ENCODE measurements at places on chromosomes 16 and 17.

DNA sequence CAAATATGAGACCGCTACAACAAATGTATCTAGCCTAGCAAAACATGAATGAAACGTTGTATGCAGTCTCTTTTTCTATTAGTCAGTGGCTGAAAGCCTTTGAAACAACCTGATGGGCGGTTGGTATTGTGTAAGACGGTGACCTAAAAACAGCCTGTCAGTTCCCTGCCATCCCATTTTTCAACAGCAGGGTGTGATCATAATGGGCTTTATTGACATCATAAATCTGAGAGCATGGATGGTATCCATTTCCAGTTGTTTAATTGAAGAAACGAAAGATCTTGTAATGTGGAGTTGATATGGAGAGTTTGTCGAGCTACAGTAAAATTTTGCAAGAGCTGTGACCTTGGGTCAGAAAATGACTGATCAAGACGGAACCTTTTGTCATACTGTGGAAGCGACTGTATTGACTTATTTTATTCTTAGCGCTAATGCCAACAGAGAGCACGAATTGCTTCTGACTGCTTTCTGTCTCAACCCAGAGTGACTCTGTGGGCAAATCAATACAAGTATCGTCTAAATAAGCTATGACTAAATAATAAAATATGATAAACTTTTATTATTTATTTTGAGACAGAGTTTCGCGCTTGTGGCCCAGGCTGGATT lies 12.3 kb upstream of the MEIOB start:
- no peaks in the 10 kb centered on the region for H3K36me3 ChIP-seq
- no peak for DNase-seq
- no peak overlapping the region for H3K27ac ChIP-seq
- no peak overlapping the region for H3K4me3 ChIP-seq

DNA sequence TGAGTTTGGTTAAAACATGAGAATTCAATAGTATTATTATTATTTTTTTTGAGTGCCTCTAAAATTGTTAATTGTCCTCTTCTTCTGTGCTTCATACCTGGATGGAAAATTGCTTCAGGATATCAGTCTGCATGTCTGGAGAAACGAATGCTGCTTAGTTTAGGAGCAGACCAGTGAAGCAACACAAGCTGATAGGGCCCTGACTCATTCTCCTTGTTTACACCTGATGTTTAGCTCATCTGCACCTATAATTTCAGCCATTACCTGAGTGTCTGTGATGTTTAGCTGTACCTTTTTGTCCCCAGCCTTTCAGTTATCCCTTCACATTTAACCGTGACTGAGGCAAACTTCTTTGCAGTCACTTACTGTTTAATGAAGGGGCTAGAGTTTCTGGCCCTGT lies 14.8 kb downstream of the SNTB2 start:
- no peak for DNase-seq
- H3K4me1 ChIP-seq = peaks cover 9% of the 10 kb centered on the region
- no peaks in the 10 kb centered on the region for H3K27me3 ChIP-seq
- no peak overlapping the region for H3K4me3 ChIP-seq
- no peaks in the 10 kb centered on the region for H3K36me3 ChIP-seq
- H3K27ac ChIP-seq = no peak overlapping the region

DNA sequence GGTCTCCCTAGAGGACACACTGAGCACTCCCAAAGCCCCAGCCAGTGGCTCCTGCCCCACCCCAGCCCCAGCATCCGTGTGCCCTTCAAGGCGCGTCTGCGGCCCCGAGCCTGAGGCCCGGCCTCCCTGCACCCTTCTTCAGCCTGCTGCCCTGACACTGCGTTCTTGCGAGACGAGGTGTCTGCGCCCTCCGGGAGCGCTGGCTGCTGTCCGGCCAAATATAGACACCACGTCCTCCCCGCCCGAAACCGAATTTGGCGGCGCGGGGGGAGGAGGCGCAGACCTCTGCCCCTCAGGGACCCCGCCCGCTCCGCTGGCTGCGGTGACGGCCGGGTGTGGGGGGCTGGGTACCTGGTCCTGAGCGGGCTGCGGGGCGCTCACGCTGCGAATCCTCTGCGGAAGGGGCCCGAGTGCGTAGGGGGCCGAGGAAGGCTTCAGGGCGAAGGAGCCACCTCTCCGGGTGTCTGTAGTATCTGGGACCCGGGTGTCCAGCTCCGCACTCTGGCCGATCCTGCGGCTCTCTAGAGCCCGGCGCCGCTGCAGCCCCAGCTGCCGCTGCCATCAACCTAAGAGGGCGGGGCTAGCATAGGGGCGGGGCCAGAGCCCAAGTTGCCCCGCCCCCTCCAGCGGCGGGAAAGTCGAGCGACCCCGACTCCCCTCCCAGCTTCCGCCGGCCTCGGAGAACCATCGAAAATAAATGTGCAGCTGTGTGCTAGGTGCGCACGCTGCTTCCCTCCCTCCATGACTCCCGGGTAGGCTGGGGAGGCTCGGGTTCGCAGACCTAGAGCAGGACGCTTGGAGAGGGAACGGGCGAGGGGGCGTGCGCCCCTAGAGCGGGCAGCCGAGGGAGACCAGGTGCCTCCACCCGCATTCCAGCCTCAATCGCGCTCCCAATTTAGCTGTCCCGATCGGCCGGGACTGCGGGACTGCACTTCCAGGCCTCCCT lies at the start of gene CORO6:
TSS of gene CORO6 (minus strand) at position 576 of the 946 bp plus-strand sequence. CDS start 1,491 bp downstream, outside the sequence.
- H3K4me3 ChIP-seq = peak within 1 kb of the TSS; percentile 79
- H3K4me1 ChIP-seq = peaks cover 14% of the 10 kb centered on the region

GRCh38 chr17:59479141-59479540 lies 86.3 kb upstream of the DHX40 start:
- H3K4me1 ChIP-seq = no peaks in the 10 kb centered on the region
- no peak for DNase-seq
- H3K36me3 ChIP-seq = peaks cover 2% of the 10 kb centered on the region
- H3K4me3 ChIP-seq = no peak overlapping the region
- no peak overlapping the region for H3K27ac ChIP-seq

- no peak overlapping the region for H3K27ac ChIP-seq
- H3K36me3 ChIP-seq = no peaks in the 10 kb centered on the region
- DNase-seq = no peak
- H3K4me3 ChIP-seq = no peak overlapping the region
- H3K27me3 ChIP-seq = no peaks in the 10 kb centered on the region
Observed at GRCh38 chr17:11356371-11356770, 115.4 kb downstream of the SHISA6 start.

DNA sequence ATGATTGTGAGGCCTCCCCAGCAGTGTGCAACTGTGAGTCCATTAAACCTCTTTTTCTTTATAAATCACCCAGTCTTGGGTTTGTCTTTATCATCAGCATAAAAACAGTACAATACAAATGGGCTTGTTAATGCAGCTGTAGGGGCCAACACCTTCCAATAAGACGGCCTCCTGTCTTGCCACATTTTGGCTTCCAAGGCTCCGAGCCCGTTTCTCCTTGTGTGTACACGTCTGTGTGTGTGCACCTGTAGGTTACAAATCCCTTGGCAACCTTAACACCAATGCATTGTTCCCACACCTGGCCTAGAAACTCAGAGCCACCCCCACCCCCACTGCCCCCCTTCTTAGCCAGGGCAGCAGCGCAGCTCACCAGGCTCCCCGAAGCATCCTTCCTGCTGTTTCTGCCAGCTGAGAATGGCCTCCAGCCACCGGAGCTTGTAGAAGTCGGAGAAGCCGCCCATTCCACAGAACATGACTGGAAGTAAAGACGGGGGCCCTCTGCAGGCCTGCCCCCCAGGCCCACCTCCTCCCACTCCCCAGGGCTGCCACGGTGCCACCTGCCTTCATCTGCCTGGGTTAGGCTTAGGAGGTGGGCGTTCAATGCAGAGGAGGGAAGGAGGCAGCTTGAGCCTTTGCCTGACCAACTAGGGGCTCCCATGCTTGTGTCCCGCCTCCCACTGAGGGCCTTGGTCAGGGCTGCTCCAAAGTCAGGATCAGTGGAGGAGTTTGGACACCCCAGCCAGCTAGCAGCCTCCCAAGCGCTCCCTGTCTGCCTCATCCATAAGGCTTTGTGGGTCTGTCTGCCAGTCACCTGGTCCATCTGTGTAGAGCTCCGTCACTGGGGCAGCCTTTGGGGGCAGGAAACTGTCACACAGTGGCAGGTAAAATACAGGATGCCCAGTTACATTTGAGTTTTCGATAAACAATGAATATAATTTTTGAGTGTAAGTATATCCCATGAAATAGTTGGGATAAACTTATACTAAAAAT lies 10.6 kb downstream of the C16orf89 start:
- H3K4me3 ChIP-seq = no peak overlapping the region
- no peak overlapping the region for H3K27ac ChIP-seq
- H3K4me1 ChIP-seq = no peaks in the 10 kb centered on the region

DNA sequence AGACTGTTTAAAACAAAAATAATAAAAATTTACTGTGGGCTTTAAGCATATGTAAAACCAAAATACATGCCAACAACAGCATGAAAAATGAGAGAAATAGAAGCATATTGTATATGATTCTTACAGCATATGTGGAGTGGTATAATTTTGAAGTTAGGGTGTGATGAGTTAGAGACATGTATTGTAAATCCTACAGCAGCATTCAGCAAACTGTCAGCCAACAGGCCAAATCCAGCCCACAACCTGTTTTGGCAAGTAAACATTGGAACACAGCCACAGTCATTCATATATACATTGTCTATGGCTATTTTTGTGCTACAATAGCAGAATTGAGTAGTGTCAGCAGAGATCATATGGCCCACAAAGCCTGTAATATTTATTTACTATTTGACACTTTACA lies 42.3 kb downstream of the ZNF18 start:
- H3K4me3 ChIP-seq = no peak overlapping the region
- peaks cover 24% of the 10 kb centered on the region for H3K36me3 ChIP-seq
- H3K4me1 ChIP-seq = no peaks in the 10 kb centered on the region
- no peak overlapping the region for H3K27ac ChIP-seq
- no peaks in the 10 kb centered on the region for H3K27me3 ChIP-seq
- no peak for DNase-seq

DNA sequence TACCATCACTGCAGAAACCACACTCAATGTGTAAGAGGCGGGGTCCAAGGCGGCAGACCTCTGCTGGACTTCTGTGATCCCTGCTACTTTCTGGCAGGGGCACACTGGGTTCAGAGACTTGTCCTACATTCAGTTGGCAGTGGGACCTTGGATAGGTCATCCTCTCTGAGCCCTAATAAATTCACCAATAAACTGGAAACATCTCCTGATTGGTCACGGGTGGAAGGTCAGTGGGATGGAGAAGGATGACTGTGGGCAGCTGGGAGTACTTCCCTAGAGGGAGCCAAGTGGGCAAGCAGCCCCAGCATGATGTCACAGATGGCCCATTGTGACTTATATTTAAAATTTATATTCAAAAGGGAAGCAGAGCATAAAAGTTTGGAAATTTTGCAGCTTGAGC lies 49.7 kb downstream of the RNF112 start:
- no peaks in the 10 kb centered on the region for H3K27me3 ChIP-seq
- H3K27ac ChIP-seq = peak overlapping the region; percentile 53
- peaks cover 47% of the 10 kb centered on the region for H3K4me1 ChIP-seq
- H3K36me3 ChIP-seq = peaks cover 2% of the 10 kb centered on the region
- H3K4me3 ChIP-seq = peak overlapping the region; percentile 11

DNA sequence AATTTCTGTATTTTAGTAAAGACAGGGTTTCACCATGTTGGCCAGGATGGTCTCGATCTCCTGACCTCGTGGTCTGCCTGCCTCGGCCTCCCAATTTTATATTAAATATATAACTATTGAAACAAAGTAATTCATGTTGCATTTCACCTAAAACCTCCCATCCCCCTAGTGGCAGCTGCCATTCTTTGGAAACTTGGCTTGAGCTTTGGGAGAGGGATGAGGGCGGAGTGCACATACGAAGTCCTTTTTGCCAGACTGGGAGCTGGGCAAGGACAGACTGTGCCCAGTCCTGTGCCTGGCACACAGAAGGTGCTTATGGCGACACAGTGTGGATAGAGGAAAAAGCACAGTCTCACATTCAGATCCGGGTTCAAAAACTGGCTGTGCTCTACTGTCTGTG lies 83.8 kb downstream of the NETO2 start:
- H3K4me1 ChIP-seq = no peaks in the 10 kb centered on the region
- H3K27me3 ChIP-seq = no peaks in the 10 kb centered on the region
- no peak overlapping the region for H3K4me3 ChIP-seq
- H3K27ac ChIP-seq = no peak overlapping the region
- no peak for DNase-seq
- peaks cover 1% of the 10 kb centered on the region for H3K36me3 ChIP-seq

DNA sequence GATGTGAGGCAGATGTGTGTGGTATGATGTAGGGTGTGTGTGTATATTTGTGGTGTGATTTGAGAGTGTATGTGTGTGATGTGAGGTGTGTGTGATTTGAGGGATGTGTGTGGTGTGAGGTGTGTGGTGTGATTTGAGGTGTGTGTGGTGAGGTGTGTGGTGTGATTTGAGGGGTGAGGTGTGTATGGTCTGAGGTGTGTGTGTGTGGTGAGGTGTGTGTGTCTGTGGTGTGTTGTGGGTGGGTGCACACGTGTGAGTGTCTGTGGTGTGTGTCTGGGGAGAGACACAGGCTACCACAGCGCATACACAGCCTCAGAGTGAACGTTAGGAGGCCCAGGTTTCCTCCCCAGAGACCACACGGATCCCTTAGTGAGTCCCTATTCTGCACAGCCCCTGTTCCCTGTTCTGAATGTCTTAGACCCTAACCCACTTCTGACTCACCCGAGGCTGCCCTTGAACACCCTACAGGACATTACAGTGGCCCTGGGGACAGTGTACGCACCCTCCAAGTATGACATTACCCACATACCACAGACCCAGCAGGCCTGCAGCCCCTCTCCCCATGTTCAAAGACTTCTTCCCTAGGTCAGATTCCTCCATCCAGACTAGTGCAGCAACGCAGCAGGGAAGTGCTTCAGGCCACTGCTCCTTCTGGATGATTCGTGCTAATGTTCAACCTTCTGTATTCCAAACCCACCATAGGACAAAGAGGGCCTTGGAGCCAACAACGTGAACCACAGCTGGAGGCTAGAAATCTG lies 3.5 kb upstream of the RAB37 start:
- no peaks in the 10 kb centered on the region for H3K27me3 ChIP-seq
- DNase-seq = no peak
- H3K4me1 ChIP-seq = peaks cover 26% of the 10 kb centered on the region
- H3K27ac ChIP-seq = no peak overlapping the region

GRCh38 chr16:24070851-24071250 lies 185.3 kb upstream of the CACNG3 start:
- H3K4me1 ChIP-seq = peaks cover 46% of the 10 kb centered on the region
- peaks cover 15% of the 10 kb centered on the region for H3K36me3 ChIP-seq
- DNase-seq = peak; percentile 30
- H3K27me3 ChIP-seq = no peaks in the 10 kb centered on the region

- H3K4me1 ChIP-seq = peaks cover 35% of the 10 kb centered on the region
- DNase-seq = no peak
- no peak overlapping the region for H3K4me3 ChIP-seq
Observed at GRCh38 chr17:36095992-36096391, 6.0 kb upstream of the CCL3 start.

DNA sequence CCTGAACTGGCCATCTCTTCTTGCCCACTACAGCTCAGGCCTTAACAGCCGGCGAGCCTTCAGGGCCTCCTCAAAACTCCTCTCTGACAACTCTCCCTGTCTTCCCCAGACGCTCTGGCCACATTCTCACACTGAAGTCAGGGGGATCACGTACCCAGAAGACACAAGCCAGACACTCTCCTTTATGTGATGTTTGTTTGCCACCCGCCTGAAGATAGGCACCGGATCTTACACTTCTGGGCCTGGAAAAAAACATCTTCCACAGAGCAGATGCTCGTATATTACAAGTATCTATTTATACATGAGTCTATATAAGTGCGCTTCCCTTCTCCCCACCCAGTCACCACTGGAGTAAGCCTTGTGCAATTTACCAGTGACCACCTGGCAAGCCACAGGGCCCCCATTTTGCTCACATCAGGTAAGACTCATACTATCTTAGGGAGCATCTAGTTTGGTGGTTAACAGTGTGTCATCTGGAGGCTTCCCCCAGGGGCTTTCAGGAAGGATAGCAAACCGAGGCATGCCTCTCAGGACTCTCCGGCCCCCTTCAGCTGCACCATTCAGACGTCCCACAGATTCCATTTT lies 349.4 kb downstream of the SOX9 start:
- H3K27me3 ChIP-seq = peaks cover 3% of the 10 kb centered on the region
- H3K4me3 ChIP-seq = no peak overlapping the region
- H3K36me3 ChIP-seq = no peaks in the 10 kb centered on the region
- H3K27ac ChIP-seq = no peak overlapping the region
- no peak for DNase-seq
- H3K4me1 ChIP-seq = peaks cover 4% of the 10 kb centered on the region

Data from memory B cell (primary cell).